ENCODE measurements at places on chromosomes 7 and 10.

DNA sequence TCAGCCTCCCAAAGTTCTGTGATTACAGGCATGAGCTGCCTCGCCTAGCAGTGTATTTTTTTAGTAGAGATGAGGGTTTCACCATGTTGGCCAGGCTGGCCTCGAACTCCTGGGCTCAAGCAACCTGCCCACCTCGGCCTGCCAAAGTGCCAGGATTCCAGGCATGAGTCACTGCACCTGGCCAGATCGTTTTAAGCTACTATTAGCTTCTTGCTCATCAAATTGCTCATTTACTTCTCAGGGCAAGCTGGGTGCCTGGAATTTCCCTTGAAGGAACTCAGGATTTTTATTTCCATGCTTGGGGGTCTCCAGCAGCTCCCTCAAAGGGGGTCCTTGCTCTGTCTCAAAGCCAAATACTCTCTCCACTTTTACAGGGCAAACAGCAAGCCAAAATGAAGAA lies 798.0 kb upstream of the AUTS2 start:
- DNase-seq = no peak

DNA sequence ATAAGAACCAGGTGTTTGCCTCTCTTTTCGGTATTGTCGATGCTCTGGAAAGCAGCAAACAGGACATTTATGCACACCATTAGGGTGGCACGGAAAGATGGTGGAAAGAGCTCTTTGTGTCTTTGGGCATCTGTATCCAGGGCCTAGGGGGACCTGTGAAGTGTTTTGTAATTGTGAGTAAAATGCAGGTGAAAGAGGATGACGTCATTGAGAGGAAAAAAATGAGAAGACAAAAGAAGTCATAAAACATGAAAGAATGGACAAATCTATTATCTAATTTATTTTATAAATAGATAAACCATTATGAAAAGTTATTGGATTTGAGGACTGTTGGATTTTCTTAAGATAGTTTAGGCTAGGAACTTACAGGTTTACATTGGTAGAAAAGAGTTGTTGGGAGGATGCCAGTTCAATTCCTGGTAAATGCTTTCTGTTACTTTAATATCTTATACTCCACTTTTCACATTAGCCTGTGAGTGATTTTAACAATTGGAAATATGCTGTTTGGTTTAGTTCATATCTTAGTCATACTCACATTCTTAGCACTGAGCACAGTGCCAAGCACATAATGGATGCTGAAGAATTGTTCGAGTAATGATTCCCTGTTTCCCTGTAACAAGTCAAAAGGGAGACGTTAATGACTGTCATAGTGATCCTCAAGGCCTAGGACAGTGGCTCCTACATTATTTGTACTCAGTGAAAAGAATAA lies 62.6 kb downstream of the EXOC4 start:
- DNase-seq = peak; percentile 37

DNA sequence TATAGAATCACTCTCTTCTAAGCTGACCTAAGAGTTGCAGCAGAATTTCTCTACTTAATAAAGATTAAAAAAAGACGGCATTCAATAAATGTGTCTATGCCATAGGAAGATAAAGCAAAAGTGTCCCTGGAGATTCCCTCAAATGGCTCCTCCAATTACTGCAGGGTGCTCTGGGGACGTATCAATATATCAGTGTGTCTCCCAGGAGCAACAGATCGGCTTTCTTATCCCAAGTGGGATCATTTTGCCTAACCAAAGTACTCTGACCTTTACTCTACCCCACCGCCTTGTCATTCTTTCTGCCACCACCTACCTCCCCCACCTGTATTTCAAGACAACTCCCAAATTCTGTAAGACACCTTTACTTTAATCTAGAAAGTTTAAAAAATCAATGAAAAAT lies 202.0 kb upstream of the SEMA3C start:
- DNase-seq = no peak

GRCh38 chr10:2122431-2123124 lies 385.3 kb upstream of the ADARB2 start:
- no peak for DNase-seq

DNA sequence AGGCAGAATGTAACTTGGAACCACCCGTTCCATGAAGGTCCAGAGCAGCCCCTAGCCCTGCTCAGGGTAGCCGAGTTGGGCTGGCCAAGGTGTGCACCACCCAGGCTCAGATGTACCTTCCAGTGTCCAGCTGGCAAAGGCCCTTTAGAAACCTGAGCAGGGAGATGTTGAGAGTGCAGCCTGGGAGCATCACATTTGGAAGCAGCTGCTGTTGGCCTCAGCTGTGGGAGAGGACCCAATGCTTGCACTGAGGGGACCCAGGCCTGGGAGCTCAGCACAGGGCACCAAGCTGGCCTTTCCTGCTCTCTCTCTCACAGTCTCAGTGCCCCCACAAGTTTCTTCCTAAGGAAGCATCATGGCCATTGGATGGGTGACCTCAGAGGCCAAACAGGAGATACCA lies 33.5 kb downstream of the ANXA8 start:
- no peak for DNase-seq

GRCh38 chr10:97937928-97938327 lies 88.3 kb downstream of the GOLGA7B start:
- no peak for DNase-seq

- DNase-seq = no peak
These were observed 106.0 kb downstream of the GRID1 start for GRCh38 chr10:86260564-86260963.

DNA sequence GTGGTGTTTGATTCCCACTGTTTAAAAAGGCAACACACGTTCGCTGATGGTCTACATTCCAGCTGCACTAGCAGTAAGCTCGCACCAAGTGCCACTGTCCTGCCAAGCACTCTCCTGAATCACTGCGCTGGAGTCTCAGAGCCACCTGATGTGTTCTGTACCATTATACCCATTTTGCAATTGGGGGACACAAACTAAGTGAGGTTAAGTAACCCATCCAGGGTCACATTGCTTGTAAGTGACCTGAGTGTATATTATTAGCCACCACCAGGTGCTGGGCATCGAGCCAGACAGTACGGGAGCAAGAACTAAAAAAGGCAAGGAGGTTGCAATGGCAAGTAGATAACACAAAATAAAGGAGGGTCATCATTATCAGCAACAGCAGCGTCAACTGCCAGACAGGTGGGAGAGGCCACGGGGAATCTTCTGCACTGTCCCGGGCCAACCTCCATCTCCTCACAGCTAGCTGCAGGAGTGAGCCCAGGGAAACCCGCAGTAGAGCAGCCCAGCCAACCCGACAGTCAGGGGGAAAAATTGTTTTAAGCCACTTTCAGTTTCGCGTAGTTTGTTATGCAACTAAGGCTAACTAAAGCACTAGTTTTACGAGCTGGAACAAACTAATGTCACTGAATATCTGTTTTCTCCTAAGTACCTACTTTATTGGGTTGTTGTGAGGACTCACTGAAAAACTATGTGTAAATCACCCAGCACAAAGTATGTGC lies 712 bp upstream of the CPVL start:
- peak; percentile 20 for DNase-seq

GRCh38 chr7:4097001-4097609 lies 585.0 kb upstream of the FOXK1 start:
- DNase-seq = no peak

DNA sequence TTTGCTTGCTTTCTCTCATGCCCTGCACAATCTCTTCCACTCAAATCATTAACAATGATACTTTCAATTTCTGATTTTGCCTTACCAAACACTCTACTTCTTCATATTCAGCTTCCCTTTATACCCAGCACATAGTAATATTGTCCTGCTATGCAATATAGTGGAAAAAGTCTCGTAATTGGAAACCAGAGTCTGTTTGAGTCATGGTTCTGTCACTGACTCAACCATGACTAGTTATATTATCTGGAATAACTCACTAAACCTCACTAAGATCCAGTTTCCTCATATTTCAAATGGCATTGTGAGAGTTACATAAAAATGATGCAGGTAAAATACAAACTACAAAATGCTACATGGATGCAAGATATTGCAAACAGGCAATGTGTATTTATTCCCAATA lies 98.5 kb upstream of the LRRTM3 start:
- DNase-seq = peak; percentile 34

DNA sequence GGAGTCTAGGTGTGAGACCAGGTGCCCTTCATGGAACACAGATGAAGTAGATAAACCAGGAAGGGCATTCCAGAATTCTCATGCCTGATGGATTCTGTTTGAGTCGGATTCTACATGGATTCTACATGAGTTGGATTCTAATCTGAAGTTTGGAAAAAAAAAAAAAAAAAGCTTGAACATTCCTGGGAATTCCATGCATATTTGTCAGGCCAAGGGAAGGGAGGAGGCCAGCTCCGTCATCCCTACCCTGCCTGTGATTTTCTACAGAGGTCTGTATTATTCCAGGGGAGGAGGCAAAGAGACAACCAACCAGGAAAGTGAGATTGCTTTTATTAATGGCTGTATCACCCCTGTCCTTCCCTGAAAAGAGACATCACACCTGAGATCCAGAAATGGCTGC lies 27.8 kb upstream of the EBLN1 start:
- DNase-seq = no peak

DNA sequence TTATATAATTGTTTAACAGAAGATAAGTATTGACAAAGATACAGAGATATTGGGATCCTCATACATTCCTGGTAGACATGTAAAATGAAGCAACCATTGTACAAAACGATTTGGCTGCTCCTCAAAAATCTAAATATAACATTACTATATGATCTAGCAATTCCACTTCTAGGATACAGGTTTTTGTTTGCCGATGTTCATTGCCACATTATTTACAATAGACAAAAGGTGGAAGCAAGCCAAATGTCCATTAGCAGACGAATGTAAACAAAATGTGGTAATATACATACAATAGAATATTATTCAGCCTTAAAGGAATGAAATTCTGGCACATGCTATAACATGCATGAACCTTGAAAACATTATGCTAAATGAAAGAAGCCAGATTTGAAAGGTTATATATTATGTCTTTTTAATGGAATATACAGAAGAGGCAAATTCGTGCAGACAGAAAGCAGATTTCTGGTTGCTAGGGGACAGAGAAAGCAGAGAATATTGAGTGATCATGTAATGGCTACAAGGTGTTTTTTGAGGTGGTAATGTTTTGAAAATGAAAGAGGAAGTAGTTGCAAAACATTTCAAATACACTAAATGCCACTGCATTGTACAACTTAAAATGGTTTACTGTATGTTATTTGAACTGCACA lies 44.9 kb downstream of the POLR1F start:
- no peak for DNase-seq

DNA sequence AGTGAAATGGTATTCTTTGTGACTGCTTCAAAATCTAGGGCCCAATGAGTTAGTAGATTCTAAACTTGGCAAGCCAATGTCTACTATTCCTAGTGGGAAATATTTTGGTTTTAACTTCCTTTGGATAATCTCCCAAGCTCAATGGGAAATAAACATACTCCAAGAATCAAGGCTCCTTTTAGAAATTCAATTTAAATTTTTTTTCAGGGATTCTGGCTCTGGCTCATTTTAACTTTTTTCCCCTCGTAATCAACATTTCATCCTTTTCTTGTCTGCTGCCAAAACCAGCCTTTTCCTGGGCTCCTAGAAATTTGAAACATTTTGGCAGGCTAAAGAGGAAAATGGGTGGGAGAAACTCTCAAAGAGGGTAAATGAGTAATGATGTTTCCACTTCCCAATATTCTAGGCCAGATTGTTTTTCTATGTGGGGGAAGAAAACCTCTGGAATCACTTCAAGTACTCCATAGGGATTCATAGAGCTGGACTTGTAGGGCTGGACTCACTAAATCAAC lies 85.6 kb upstream of the AGR3 start:
- peak; percentile 59 for DNase-seq

DNA sequence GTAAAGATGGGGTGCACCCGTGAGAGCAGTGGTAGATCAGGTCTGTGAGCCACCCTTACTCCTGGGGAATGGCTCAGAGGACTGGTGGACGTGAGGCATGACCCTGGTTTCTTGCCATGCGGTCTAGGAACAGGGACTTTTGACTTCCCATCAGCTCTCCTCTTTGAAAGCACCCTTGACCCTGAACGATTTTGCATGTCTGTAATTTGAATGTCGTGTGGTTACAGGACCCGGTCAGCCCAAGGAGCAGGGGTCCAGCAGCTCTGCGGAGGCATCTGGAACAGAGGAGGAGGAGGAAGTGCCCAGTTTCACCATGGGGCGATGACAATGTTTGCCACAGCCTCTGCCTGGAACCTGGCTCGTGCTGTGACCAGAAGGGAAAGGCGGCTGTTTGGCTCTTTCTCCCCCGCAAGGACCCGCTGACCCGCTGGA lies 8.6 kb upstream of the ORAI2 start:
- DNase-seq = no peak

GRCh38 chr10:100728928-100729861 lies 16.2 kb upstream of the PAX2 start:
- no peak for DNase-seq

DNA sequence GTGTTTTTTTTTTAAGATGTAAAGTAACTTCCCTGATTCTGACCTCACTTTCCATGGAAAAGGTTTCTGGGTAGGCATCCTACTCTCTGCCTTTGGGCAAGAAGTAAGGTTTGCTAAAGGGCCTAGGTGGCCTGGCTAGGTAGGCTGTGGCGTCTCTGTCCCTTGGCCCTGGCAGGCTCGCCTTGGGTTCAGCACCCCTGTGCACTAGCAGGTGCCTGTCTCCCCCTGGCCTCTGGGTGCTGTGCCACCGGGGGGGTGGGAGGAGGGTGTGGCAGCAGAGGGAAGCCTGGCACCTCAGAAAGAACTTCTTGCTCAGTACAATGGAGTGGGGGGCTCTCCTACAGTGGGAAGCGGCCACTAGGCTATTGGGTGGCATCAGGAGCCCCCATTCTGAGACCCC lies 14.0 kb downstream of the TECPR1 start:
- no peak for DNase-seq

DNA sequence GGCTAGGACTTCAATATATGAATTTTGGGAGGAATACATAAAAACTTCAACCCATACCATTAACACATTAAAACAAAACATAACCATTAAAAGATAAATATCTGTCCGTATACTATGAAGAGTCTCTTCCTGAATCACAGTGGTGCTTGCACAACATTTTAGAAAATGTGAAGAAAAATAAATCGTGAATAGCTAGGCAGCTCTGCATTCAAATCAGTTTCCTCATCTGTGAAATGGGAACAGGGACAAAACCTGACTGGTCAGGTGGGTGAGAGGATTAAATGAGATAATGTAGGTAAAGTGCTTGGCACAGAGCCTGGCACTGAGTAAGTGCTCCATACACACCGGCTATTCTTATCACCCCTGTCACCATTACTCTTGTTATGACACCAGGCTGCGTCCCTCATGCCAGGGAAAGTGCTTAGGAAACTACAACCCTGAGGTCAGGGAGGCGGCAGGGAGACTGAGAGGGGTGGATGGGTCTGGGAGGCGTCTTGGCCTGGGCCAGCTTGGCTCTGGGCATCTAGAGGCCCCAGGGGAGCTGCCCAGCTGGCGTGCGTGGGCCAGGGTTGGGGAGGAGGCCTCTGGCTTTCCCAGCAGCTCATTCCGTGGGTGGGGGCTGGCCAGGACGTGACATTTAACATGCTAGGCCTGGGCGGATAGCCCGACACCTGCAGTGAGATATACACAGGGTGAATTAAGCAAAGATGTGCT lies 78.3 kb downstream of the SH3PXD2A start:
- DNase-seq = no peak

GRCh38 chr7:2796358-2797352 lies 47.5 kb downstream of the GNA12 start:
- DNase-seq = peak; percentile 20

Measured in GM04503 (cell line).